ENCODE measurements at places on chromosomes 2 and 18. TPM values are rescaled to one million over a fixed set of nuclear protein-coding genes. Genes with fewer than 3 reads are reported as not detected.

The ABCG5 gene
- not detected for polyA plus RNA-seq

The TMEM37 gene
- polyA plus RNA-seq, result 18.1 TPM

The MBD5 gene
- 23.2 TPM for polyA plus RNA-seq

The TDRD15 gene
- polyA plus RNA-seq, result not detected

The RBM43 gene
- polyA plus RNA-seq, result 12.3 TPM

The MRPS5 gene
- polyA plus RNA-seq, result 36.2 TPM

DNA sequence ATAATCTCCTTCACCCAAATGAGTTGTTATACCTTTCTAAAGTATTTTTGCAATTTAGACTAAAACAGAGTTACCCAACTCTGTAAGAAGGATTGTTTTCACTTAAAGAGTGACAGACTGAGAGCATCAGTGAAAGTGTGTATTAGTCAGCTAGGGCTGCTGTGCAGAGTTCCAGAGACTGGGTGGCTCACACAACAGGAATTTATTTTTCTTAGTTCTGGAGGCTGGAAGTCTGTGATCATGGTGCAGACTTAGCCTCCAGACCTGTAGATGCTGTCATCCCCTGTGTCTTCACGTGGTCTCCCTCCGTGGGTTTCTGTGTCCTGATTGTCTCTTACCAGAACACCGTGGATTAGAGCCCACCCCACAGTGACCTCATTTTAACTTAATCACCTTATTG, 40.0 kb downstream of the BCL2L11 start:
- DNase-seq, result no peak

DNA sequence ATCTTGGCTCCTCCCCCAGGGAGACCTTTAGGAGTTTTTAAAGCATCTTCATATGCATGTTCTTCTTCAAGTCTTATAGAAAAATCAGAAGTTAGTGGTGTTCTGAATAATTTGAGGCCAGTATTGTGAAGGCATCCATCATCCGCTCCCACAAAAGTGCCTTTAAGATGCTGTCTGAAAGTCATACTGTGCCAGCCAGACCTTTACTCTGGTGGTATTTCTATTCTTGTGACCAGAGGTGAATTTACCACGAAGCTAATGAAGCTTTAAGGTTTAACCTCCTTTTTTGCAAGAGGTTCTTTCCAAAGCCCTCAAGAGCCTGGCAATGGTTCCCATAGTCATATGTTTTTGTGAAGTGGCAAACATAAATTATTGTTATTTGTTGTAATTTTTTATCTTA, 54.3 kb downstream of the SLC40A1 start:
- DNase-seq, result no peak

GRCh38 chr2:30683236-30683956, 123.8 kb downstream of the CAPN13 start:
- DNase-seq, result no peak

- DNase-seq, result no peak
Observed at GRCh38 chr2:82652117-82652516, 1807.0 kb downstream of the SUCLG1 start.

DNA sequence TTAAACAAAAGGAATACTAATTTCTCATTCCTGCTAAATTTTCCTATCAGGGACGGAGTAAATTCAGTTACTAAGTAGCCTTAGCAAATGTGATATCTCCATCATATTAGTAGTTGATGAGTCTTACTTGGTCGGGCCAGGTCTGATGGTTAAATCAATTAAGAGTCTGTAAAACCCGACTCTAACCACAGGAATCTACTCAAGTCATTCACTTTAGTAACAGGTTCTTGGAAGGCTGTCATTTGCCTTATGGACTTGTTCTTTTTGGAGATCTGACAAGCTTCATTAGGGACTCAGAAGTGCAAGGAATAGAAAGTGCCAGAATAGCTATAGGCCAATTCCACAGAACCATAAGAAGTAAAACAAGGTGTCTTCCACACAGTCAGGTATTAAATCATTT, 119.0 kb downstream of the GCA start:
- DNase-seq, result no peak

GRCh38 chr2:46490521-46491141, 11.3 kb downstream of the TMEM247 start:
- DNase-seq, result peak; percentile 71

GRCh38 chr2:70514612-70515055, 39.0 kb downstream of the TGFA start:
- DNase-seq, result no peak

DNA sequence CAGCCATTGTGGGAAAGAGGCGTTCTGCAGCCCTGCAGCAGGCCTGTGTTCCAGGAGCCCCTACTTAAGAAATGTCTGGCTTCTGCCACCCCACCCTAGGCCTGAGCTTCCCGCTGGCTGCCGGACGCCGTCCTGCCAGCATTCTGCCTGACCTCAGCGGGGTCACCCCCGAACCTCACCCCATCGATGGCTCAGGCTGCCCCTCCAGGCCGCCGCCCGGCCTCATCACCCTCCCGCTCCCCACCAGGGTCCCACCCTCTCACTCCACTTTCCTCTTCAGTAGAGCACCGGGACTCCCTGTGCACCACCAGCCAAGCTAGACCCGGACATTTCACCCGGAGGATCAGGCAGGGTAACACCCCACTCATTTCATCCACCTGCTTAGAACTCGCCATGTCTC, 73.6 kb upstream of the SALL3 start:
- DNase-seq, result no peak

- DNase-seq, result no peak
Observed at GRCh38 chr2:78309460-78309859, 716.0 kb upstream of the REG3G start.

GRCh38 chr2:229042349-229042748, 228.7 kb downstream of the PID1 start:
- DNase-seq, result no peak

DNA sequence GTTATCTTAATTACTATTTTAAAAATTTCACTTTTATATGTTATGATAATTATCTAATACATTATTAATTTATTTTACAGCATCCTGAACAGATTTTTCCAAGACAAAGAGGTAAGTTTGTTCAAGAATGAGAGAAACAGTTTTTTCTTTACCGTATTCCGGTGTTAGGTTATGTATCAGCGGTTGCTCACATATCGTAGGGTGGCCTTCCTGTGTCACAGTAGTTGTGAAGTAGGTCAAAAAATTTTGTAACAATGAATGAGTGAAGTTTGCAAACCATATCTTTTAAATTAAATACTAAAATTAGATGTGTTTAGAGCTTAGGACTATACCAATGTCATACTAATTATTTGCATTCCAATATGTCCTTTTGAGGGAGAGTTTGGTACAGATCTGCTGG, 33.5 kb downstream of the MRPS9 start:
- DNase-seq, result no peak

DNA sequence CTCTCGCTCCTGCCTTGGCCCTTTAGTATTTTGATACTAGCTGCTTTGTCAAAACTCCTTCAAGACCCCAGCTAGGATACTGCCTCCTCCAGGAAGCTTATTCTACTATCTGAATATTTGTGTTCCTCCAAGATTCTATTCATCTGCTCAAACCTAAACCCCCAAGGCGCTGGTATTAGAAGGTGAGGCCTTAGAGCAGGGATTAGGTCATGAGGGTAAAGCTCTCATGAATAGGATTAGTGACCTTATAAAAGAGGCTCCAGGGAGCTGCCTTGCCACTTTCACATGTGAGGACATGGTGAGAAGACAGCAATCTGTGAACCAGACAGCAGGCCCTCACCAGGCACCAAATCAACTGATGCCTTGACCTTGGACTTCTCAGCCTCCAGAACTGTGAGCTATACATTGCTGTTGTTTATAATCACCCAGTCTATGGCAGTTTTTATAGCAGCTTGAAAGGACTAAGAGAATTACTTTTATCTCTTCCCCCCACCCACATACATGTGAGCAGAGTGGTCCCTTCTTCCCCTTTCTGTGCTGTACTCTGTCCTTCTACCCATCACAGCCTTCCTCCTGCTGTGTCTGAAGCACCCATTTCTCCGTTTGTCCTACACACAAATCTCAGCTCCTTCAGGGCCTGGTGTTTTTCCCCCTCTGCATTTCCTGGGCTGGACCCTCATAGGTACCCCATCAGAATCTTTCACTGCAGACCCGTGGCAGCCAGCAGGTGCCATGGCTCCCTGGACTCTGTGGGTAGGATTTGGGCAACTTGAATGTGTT, 54.5 kb downstream of the HS1BP3 start:
- peak; percentile 4 for DNase-seq

GRCh38 chr2:206477296-206477695, 34.0 kb downstream of the ADAM23 start:
- DNase-seq, result no peak
